ENCODE measurements at places on chromosomes 16 and 17. TPM values are rescaled to one million over a fixed set of nuclear protein-coding genes. Genes with fewer than 3 reads are reported as not detected.
A peak's percentile ranks its signal among the peaks of the same experiment; 100 is the strongest.

DNA sequence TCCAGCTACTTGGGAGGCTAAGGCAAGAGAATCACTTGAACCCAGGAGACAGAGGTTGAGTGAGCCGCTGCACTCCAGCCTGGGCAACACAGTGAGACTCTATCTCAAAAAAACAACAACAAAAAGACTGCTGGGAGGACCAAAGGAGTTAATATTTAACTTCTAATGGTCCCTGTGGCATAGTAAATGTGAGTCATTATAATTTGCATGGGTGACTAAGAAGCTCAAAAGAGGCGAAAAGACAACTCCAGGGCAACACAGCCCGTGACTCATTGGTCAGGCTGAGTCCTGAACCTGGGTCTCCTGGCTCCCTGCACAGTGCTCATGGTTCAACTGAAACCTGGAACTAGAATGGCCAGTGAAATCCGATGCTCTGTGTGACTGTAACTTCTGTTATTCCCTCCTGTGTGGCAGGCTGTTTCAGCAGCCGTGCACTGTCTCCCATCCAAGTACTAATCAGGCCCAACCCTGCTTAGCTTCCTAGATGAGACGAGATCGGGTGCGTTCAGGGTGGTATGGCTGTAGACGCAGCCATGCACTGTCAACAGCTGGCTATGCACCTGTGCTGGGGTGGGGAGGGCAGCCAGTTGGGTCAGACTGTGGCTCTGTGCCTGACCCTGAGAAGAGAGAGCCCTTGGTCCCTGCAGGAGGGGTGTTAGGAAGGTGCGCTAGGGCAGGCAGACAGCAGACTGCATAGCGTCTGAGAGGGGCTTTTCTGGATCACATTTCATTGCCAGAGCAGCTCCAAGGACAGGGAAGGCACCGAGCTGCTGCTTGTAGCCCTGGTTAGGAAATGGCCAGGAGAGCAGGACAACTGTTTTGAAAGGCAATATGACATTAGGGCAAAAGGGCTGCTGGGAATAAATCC is 14.5 kb upstream of the GPRC5C start:
- peak; percentile 40 for DNase-seq

DNA sequence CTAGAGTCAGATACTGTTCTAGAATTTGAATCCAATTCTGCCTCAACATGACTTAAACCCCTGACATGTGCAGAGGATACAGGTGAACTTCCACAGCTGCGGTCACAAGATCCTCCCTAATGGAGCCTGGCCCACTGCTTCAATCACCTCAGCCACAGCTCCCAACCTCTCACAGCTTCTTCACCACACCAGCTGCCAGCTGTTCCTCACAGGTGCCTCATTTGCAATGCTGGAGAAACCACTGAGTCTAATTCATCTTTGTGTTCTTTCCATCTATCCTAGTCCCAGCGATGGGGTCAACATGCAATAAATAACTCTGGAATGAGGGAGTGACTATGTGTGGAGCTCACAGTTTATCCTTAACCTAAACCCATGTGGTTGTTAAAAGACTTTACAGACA is 72.0 kb upstream of the MAF start:
- no peak for DNase-seq

- no peak for DNase-seq
These were observed 191.6 kb downstream of the WWOX start for GRCh38 chr16:78290872-78291591.

The SPATA22 gene
- total RNA-seq = not detected

The P2RX5 gene
- total RNA-seq = 0.99 TPM

All from body of pancreas (tissue), 4 donors.